ENCODE measurements at places on chromosomes 11 and 22. TPM values are rescaled to one million over a fixed set of nuclear protein-coding genes. Genes with fewer than 3 reads are reported as not detected.

DNA sequence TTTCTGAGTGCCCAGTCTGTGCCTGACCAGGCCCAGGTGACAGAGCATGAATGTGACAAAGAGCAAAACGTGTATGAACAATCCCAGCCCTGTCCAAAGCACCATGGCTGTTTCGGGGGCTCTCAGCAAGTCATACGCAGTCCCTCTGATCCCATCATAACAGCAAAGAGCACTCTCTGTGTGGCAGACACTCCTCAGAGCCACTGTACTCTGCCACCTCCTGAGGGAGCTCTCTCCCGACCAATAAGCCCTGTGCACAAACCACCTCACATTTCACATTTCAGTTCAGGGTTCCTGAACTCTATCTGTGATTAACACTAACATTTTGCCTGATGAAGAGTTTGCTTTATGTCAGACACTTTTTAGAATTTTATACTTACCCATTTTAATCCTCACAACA lies 6.6 kb downstream of the DGCR2 start:
- no peak for DNase-seq

- no peak for DNase-seq
These were observed 43.9 kb downstream of the DDX6 start for GRCh38 chr11:118746988-118747585.

DNA sequence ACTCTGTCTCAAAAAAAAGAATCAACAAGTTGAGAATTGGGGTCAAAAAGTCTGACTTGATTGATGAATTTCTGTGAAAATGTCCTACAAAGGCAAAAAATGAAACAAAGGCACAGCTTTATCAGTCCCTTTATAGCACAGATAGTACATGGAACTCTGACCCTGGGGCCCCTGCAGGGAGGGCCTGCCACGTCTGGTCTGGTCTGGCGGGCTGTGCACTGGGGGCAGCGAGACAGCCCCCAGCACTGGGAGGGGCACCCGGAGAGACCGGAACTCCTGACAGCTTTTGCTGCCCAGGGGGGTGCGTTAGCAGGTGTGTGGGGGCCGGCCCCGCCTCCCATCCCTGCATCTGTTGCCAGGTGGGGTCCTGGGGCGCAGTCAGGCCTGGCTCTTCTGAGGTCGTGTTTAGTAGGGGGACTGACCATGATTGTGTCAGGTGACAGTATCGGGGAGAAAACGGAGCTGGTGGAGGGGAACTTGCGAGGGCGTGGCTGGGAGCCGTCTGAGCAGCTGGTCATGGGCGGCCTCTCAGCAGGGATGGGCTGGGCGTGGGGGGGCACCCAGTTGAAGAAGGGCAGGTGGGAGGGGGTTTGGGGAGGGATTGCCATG lies 51.7 kb downstream of the GRAMD4 start:
- DNase-seq = no peak

GRCh38 chr11:47994417-47994816 lies 14.1 kb downstream of the PTPRJ start:
- DNase-seq = no peak

GRCh38 chr22:17436382-17436980 lies 67.2 kb downstream of the CECR2 start:
- DNase-seq = no peak

Gene MGAT3
- total RNA-seq = not detected

GRCh38 chr22:29030016-29030617 lies 31.5 kb downstream of the C22orf31 start:
- no peak for DNase-seq

DNA sequence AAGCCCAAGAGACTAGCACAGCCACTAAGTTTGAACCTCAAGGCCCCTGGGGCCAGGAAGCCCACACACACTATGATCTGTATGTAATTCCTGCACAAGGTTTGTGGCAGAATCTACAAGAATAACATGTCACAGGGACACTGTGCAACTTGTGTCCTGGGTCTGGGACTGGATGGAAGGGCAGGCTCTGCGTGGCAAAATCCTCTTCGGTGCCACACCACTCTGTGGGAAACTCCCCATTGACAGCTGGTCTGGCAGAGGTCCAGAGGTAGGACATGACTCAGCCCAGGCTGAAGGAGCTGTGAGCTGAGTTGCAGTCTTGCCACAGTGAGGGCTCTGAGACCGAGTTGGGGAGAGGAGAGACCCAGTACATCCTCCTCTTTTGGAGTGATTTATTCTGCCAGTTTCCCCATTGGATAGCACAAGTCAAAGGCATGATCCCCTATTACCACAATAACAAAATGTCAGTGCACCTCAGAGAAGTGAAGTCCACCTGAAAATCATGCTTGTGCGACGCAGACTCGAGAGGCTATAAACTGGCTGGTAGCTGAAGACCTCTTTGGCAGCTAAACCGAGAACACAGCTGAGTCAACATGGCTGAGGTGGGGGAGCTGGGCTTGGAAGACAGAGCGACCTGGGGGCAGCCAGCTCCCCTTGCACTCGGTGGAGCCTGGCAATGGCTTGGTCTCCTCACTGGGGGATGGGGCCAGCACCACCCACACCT lies 23.3 kb upstream of the SERPIND1 start:
- DNase-seq = peak; percentile 61

Gene ELF5
- total RNA-seq = not detected
